ENCODE measurements at places on chromosomes 3 and 15.

DNA sequence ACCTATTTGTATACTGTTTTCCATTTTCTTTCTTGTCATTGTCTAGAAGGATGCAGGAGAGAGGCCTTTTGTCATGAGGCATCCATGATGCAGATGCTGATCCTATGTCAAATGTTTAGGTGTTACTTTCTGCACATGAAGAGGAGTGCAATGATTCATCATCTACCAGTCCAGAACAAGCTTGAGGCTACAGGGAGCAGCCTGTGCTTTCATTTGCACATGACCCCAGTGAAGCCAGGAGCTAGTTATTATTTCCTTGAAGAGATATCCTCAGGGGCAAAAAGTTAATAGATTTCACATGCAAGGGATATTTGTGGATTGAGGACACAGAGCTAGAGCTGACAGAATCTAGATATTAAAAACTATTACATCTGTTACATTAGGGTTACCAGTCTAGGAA lies 204.4 kb upstream of the TGFBR2 start:
- DNase-seq = no peak

DNA sequence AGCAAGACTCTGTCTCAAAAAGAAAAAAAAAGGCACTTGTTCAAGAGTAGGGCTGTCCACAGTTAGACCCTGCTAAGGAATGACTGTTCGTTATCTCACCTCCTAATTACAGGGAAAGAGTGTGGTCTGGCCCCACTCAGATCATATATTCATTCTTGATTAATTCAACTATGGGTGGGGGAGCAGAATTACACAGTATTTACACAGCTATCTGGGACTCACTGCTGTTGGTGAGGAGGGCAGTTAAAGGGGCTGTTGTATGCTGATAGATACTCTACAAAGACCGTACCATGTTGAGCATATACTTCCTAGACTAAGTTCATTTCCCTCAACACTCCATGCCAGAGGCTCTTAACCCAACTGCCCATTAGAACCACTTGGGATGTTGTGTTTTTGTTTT lies 3.8 kb upstream of the ZNF620 start:
- no peak for DNase-seq

- no peak for DNase-seq
Observed at GRCh38 chr3:59658274-59658673, 608.4 kb upstream of the CFAP20DC start.

DNA sequence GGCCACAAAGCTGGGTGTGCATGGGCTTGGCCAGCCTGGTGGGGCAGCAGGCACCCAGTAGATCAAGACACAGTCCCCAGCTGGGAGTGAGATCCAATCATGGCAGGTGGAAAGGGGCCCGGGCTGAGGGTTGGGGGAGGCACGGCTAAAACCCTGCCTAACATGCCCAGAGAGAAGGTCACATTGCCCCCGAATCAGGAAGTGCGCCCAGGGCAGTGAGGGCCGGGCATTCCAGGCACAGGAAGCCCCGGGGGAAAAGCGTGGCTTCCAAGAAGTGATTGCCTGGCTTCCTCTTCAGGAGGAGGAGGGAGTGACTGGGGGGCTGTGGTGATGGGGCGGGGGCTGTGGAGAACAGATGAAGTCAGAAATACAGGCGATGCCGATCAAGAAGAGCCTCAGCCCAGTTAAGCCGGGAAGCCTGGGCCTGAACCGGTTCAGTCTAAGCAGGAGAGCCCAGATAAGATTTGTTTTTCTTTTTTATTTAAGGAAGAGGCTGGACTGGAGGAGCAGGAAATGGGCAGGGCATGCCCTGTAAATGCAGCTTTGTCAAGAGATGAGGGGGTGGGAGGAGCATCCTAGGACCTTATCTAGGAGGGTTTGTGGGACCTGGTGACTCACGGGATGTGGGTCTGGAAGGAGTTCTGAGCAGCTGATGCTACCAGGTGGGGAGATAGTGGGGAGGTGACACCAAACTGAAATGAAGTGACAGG lies 83.9 kb downstream of the CHSY1 start:
- peak; percentile 77 for DNase-seq

DNA sequence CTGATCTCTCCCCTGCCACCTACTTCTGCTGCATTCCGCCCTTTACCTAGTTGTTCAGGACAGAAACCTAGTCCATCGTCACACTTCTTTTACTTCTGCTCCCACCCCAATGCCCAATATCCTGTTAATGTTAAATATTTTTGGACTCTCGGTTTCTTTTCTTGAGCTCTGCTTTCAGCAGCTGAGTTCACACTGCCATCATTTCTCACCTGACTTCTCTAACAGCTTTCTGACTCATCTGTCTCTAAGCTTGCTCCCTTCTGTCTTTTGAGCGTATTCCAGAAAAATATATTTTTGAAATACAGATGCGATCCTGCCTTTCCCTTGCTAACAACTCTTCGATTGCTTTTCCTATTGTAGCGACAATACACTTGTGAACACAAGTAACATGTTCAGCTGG lies 183.4 kb downstream of the KLHL25 start:
- no peak for DNase-seq

DNA sequence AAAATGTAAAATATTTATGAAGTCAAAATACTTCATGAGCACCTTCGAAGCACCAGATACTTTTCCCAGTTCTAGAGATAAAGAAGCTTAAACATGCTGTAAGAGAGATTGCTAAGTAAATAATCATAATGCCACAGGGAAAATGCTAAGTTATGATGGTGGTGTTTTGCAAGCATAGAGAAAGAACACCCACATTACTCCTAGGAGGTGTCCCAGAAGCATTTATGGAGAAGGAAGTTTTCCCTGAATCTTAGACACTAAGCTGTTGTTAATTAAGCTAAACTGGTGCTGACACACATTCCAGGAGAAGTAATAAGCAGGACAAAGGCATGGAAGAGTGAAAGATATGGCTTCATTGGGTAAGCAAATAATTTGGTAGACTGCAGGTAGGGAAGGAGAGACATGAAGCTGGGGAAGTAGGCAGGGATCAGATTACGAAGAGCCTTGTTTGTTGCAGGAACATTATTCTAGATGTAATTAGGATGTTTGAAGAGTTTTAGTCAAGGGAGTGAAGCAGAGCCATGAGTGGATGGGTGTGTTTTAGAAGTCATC lies 40.4 kb upstream of the CHMP2B start:
- DNase-seq = no peak

- peak; percentile 45 for DNase-seq
Observed at GRCh38 chr3:94303897-94304296, 241.0 kb downstream of the NSUN3 start.

- DNase-seq = peak; percentile 29
Observed at GRCh38 chr3:55721716-55722484, 234.8 kb upstream of the WNT5A start.

DNA sequence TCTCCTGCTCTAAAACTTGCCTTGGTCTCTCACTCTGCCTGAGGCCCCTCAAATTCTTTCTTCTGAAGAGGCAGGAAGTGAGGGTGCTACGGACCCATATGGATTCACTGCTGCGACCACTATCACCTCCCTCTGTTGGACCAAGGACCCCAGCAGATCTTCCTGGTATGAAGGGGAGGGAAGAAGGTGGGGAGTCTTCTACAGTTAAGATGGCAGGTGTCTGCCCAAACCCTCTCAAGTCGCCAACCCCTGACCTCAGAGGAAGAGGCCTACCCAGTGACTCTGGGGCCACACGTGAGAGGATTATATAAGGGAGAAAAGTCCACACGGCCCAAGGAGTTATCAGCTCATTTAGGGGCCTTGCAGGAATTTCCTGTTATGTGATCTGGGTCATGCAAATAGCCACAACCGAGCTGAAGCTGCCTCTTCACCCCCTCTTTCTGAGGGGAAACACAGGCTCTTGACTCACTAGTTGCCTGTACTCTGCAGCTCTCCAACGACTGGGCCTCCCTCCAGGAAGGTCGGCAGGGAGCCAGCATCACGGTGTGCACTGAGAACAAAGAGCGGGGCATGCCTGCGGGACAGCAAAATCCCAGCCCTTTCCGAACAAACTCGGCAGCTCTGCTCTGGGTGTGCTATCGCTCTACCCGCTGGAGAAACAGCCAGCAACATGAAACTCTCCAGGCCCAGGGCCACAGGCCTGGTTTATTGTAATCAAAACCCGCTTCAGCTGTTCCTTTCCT lies 116.0 kb downstream of the XXYLT1 start:
- peak; percentile 94 for DNase-seq

GRCh38 chr3:64681015-64681414 lies 6.8 kb downstream of the ADAMTS9 start:
- no peak for DNase-seq

GRCh38 chr3:196969134-196969659 lies 564 bp upstream of the PIGZ start:
- DNase-seq = peak; percentile 50

- DNase-seq = no peak
Observed at GRCh38 chr15:28875461-28876000, 10.2 kb upstream of the APBA2 start.

DNA sequence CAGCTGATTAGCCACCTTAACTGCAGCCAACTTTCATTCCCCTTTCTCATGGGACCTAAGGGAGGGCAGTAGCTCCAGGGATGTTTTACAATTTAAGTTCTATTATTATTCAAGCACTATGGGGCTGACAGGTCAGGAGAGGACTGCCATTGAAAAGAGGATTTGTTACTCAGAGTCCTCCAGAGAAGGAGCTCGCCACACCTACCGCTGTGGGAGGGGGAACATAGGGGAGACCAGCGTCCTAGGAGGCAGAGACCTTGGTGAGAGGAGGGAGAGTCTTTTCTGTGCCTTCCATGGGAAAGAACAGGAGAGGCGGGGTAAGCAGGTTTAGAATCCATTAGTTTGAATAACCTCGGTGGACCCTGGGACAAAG lies 14.4 kb downstream of the ATP10A start:
- DNase-seq = no peak

GRCh38 chr3:16606398-16606797 lies 1.2 kb upstream of the DAZL start:
- no peak for DNase-seq

- no peak for DNase-seq
Observed at GRCh38 chr3:77052733-77053670, 13.1 kb downstream of the ROBO2 start.

GRCh38 chr3:192092388-192093005 lies 631.5 kb downstream of the PYDC2 start:
- DNase-seq = no peak

- DNase-seq = peak; percentile 42
Observed at GRCh38 chr15:55897560-55898336, 95.7 kb downstream of the NEDD4 start.

DNA sequence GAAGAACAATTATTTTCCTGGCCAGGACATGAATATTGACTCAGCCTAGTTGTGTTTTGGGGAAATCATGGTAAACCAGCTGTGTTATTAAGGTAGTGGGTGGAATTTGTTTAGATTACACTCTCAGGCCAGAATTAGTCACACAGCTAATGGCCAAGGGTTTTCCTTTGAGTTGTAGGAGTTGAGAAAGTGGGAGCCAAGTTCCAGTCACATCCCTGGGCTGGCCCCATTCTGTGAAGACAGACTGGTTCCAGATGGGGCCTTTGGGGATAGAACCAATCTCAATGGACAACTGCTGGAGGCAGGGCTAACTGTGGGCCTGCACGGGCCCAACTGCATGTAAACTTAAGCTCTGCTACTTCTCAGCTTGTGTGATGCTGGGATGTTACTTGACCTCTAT lies 1.4 kb upstream of the RASL12 start:
- peak; percentile 61 for DNase-seq

DNA sequence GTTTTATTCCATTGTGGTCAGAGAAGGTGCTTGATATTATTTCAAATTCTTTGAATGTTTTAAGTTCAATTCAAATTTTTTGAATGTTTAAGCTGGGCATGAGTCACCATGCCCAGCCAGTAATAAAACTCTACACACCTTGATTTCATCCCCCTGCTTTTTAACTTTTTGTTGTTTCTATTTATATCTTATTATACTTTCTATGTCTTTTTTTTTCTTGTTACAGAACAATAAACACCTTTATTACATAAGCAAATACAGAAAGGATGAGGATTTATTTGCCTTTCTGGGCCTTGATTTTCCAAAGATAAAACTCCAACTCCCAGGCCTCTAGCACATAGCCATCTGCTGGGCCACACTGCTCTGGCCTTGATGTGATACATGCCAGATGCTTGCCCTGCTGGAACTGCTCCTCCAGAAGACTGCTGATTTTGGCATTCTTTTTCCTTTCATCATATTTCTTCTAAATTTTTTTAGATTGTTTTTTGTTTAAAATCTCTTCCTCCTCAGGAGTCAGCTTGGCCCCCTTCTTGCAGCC lies 14.0 kb downstream of the DNAH12 start:
- DNase-seq = no peak

DNA sequence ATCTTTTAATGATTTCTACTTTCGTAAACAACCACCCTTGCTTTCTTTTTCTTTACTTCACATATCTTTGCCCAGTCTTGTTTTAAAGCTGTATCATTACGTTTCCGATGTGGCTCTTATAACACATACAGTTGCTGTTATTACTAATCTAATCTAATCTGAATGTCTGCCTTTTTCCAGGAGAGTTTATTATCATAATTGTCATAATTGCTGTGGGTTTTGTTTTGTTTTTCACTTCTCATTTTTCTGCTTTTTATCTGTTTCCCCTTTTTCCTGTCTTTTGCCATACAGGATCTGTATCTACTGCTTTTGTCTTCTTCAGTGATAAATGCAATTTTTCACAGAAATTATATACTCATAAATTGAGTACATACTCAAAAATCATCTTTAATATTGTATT lies 24.9 kb downstream of the HACL1 start:
- DNase-seq = no peak

DNA sequence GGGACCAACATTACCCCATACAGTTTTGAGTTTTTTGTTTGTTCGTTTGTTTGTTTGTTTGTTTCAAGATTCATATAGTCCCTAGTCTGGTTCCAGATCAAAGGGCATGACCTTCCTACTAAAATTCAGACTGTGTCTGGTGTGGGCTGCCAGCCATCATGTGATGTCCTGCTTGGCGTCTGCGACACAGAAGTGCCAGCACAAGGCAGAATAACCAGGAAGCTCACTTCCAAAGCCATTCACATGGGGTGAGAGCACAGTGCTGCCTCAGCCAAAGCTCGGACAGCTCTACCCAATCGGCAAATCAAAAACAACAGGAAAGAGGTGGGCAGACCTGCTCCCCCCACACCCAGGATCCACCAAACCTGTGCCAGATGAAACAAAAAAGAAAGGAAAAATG lies 142.6 kb upstream of the THBS1 start:
- peak; percentile 74 for DNase-seq

- no peak for DNase-seq
Observed at GRCh38 chr15:39243396-39243795, 337.5 kb upstream of the THBS1 start.

GRCh38 chr3:98705694-98706093 lies 57.4 kb upstream of the ST3GAL6 start:
- no peak for DNase-seq
